Glomerular endothelial cell (primary cell): ENCODE measurements at places on chromosomes 6 and 20. TPM values are rescaled to one million over a fixed set of nuclear protein-coding genes. Genes with fewer than 3 reads are reported as not detected.

NCOA7 gene
- total RNA-seq = 33.1 and 66.8 TPM in 2 replicates

CLDN20 gene
- not detected in 2 replicates for total RNA-seq

DPPA5 gene
- not detected in 2 replicates for total RNA-seq

CPNE5 gene
- 5.0 and 25.7 TPM in 2 replicates for total RNA-seq

C6orf52 gene
- total RNA-seq = 1.9 and 3.4 TPM in 2 replicates
